ENCODE measurements at places on chromosomes 13 and 19. TPM values are rescaled to one million over a fixed set of nuclear protein-coding genes. Genes with fewer than 3 reads are reported as not detected.

The RHPN2 gene
- total RNA-seq = 3.5 TPM

The MBD3L3 gene
- total RNA-seq = not detected

The IQCN gene
- 0.50 TPM for total RNA-seq

The KLK15 gene
- total RNA-seq = not detected

The DNAAF3 gene
- total RNA-seq = 0.75 TPM

The SULT2A1 gene
- not detected for total RNA-seq

The POSTN gene
- total RNA-seq = 13.1 TPM

The LILRB4 gene
- total RNA-seq = not detected

The C19orf44 gene
- total RNA-seq = 4.0 TPM

The TEX29 gene
- total RNA-seq = not detected

The PBX4 gene
- total RNA-seq = 1.9 TPM

The ZNF112 gene
- total RNA-seq = 7.6 TPM

The SLC17A7 gene
- total RNA-seq = not detected

The ZNF723 gene
- not detected for total RNA-seq

The UGGT2 gene
- total RNA-seq = 67.3 TPM

The CELF5 gene
- total RNA-seq = not detected

The NOTCH3 gene
- 21.4 TPM for total RNA-seq
